ENCODE measurements at places on chromosomes 7 and 10.

- no peak for DNase-seq
These were observed 83.1 kb upstream of the NPVF start for GRCh38 chr7:25311346-25311745.

DNA sequence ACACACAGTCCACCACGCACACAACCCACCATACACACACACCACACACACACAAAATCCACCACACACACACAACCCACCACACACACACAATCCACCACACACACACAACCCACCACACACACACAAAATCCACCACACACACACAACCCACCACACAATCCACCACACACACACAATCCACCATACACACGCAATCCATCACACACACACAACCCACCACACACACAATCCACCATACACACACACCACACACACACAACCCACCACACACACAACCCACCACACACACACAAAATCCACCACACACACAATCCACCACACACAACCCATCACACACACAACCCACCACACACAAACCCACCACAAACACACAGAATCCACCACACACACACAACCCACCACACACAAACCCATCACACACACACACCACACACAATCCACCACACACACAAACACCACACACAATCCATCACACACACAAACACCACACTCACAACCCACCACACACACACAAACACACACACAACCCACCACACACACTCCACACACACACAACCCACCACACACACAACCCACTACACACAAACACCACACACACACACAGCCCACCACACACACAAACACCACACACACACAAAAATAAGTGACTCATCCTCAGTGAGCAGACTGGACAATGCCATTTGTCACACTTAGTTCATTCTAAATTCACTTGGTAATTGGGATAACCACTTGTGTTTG is 8.8 kb upstream of the REPIN1 start:
- no peak for DNase-seq

DNA sequence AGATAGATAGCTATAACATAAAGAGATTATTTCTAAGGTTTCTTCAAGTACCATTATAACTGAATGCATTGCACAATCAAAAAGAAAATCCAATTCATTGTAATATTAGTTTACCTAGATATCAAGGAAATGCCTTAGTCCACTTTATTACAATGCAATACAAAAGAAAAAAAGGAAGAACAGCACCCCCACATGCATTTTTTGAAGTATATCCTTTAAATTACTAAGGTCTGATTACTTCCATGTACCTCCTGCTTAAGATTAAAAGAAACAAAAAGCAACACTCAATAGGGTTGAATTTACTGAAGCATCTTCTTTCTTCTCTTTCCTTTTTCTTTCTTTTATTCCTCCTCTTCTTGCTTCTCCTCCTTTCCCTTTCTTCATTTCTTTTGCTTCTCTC is 973.8 kb upstream of the LRRTM3 start:
- no peak for DNase-seq

DNA sequence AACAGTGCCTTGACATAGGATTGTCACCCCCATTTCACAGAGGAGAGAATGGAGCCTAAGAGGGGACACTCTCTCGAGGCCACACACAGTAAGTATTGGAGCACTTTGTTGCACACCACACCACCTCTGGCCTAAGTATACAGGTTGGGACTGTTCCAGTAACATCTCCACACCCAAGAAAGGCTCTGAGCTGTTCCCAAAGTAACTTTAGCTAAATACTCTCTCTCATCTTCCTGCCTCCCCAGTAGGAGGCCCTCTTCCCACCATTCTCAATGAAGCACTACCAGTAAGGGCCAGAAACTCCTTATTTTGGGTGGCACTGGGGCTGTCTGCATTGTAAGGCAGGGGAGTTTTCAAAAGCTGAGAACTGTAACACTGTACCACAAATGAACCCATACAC is 189.5 kb downstream of the ZNF438 start:
- DNase-seq: no peak

DNA sequence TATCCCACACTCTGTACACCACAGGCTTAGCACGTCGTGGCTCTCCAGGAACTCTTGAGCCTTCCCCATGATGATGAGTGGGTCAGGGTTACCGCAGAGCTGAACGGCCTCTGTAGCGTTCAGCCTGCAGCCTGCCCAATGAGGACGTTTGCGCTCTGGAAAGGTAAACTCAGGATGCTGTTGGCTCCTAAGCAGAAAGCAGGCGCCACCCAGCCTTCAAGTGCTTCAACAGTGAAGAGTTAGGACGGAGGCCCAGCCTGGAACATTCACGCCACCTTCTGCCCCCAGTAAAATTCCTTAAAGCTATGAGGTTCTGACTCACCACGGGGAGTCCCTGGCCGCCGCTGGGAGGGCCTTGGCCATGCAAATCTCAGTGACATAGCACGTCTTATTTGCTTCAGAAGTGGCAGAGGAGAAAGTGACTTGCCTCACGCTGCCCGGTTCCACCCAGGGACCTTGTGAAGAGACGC is 161.5 kb upstream of the SH2B2 start:
- no peak for DNase-seq

- DNase-seq: no peak
These were observed 4.8 kb upstream of the CPA4 start for GRCh38 chr7:130288168-130288567.

DNA sequence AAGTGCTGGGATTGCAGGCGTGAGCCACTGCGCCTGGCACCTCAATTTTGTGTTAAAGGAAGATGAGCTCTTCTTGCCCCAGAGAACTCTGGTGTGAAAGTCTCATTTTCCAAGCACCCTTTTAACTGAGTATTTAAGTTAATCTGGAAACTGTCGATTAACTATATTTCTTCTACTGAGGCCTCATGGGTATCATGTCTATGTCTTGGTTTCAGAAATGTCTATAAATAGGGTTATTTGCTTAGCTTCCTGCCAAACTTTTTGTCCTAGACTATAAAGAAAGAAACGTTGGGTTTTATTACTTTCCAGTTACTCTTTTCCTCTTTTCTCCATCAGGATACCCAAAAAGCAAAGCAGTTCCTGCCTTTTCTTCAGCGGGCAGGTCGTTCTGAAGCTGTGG is 102.4 kb downstream of the LRRC4 start:
- no peak for DNase-seq

GRCh38 chr10:113907166-113907565 is 52.7 kb downstream of the NHLRC2 start:
- DNase-seq: no peak

GRCh38 chr10:48751730-48752129 is 67.1 kb downstream of the WDFY4 start:
- no peak for DNase-seq

GRCh38 chr7:2100278-2101208 is 132.2 kb downstream of the MAD1L1 start:
- DNase-seq: peak; percentile 17

GRCh38 chr10:74234569-74234968 is 83.5 kb downstream of the ADK start:
- DNase-seq: no peak

DNA sequence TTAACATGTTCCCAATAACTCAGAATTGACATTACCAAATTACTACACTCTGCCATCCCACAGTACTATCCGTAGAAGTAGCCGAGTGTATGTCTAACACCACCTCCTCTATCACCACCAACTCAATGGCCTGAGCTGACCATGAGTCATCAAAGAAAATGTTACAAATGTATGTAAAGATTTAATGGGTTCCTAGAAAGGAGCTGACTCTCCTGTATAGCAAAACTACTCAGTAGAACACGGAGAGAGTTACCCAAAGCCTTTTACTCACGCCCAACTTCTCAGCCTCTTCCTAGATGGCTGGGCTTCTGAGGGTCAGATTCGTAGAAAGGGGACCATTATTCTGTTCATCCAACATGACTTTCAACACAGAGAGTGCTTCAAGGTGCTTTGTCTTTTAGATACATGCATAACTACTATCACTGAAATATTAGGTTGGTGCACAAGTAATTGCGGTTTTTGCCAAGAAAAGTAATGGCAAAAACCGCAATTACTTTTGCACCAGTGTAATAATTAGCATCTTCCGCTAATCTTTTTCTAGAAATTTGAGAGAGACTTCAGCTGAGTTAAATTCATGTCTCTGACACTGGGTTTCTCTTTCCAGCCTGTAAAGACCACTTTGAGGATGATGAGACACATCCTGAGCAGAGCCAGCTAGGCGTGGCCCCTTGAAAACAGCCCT is 24.0 kb upstream of the NANOS1 start:
- DNase-seq: no peak

DNA sequence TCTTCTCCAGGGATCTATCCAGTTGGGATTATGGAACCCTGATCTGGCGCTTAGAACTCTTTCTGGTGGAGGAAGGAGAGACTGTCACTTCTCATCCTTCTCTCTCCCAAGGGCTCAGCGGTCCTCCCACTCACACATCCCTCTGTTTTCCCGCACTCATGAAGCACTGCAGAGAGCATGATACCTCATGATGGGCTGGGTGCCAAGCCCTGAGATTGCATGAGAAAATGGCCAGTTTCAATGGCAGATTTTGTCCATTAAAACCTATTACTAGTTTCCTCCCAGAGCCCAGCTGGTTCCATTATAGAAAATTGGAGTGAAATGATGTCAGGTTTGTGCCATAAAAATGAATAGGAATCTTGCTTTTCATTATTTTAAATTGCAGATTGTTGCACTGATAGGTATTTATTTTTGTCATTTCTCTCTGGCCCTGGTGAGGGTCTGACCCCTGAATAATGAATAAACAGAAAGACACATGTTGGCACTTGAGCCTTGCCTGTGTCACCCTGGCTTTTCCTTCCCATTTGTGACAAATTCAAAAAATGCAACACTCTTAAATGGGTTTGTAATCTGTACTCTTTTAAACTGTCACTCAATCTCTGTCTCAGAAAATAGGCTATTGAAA is 1151.1 kb downstream of the TYW1 start:
- peak; percentile 70 for DNase-seq

GRCh38 chr10:71753091-71753959 is 20.0 kb downstream of the VSIR start:
- no peak for DNase-seq

DNA sequence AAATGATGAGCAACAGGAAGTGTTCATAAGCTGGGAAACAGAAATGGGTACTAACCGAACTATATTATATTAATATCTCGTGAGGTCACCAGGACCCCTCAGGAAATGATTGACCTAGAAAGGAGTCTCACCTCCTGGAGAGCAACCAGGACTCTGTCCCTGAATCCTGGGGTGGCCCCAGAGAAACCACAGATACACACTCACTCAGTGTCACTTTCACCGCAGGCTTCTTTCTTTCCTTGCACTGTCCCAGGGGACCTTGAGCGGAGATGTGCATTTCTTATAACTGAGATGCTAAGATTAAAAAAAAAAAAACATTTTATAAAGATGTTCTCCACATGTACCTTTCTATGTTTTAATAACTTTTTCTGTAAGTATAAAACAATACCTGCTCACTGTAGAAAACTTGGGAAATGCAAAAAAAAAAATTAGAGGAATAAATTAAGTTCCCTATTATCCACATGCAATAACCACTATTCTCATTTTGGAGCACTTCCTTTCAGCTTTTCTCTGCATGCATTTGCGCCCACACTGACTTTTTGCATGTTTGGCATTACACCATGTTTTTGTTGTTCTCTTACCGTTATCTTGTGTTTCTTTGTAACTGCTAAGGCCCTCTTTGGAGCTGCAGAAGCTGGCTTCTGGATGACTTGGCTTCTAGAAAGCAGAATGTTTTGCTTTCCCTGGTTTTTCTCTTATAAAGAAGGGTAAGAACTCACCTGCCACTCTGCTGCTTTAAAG is 15.0 kb downstream of the NOD1 start:
- no peak for DNase-seq

DNA sequence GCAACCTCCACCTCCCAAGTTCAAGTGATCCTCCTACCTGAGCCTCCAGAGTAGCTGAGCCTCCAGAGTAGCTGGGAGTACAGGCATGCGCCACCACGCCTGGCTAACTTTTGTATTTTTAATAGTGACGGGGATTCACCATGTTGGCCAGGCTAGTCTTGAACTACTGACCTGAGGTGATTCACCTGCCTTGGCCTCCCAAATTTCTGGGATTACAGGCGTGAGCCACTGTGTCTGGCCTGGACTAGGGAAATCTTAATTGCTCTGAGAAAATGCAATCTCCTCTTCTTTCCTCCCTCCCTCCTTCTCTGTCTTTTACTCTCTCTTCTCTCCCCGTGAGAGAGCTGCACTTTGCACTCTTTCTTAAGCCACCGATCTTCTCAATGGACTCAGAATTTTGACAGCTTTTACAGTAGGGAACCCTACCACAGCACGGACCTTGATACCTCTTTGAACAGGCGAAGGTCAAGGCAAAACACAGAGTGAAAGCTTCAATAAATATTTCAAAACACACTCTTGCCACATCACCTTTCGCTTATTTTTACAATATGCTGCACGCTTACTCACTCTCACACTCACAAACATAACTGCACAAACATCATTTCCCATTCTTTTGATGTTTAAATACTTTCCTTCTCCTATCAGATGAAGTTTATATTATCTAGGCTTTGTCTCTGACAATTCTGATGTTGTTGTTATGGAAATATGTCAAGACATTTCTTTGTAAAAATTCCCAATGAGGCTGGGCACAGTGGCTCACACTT is 173.4 kb upstream of the NRP1 start:
- no peak for DNase-seq

DNA sequence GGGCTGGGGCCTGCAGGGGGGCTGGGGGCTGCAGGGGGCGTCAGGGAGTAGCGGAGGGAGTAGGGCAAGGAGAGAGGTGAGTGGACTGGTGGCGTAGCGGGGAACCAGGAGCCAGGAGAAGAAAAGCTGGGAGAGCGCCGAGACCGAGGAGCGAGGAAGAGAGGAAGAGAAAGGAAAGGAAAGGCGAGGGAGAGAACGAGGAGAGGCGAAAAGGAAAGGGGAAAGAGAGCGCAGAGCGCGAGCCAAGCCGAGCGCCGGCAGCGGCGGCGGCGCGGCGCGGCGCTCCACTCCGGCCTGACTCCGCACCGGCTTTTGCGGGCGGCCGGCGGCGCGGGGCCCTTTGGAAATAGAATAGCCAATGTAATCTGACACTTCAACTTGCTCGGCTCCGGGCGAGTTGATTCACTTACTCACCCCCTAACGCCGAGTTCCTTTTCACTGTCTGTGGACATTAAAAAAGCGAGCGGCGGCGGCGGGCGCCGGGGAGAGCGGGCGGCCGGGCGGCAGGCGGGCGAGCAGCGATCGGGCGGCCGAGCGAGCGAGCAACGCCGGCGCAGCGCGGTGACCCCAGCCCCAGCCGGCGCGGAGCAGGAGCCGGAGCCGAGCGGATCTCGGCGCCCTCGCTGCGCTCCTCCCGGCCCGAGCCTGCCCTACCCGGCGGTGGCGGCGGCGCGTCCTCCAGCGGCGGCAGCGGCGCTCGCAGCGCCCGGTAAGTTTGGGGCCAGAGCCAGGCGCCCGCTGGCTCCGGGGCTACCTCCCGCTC is at the start of gene ZMIZ1:
TSS of gene ZMIZ1 (plus strand) at position 405 of the 763 bp plus-strand sequence. CDS start 132,667 bp downstream, outside the sequence.
- peak; percentile 84 for DNase-seq

GRCh38 chr7:20350518-20350951 is 19.8 kb downstream of the ITGB8 start:
- DNase-seq: no peak
